Cortex of kidney (tissue), 1 donor: ENCODE measurements at places on chromosomes 2 and 18.

DNA sequence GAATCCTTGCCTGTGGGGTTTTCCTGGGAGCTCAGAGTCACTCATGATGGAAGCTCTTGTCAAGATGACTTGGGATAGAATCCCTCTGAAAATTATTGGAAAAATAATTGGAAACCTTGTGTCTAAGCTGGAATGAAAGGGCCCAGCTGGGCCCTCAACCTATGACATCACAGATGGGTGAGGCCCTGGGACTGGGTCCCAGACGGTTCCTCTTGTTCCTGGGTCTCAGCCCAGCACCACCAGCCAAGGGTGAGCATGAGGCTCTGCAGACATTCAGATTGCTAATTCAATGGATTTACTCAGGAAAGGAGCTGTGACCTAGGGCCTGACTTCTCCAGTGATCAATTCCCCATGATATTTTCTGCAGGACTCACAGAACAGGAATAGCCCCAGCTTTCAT lies 188.3 kb upstream of the MYT1L start:
- no peak for DNase-seq

DNA sequence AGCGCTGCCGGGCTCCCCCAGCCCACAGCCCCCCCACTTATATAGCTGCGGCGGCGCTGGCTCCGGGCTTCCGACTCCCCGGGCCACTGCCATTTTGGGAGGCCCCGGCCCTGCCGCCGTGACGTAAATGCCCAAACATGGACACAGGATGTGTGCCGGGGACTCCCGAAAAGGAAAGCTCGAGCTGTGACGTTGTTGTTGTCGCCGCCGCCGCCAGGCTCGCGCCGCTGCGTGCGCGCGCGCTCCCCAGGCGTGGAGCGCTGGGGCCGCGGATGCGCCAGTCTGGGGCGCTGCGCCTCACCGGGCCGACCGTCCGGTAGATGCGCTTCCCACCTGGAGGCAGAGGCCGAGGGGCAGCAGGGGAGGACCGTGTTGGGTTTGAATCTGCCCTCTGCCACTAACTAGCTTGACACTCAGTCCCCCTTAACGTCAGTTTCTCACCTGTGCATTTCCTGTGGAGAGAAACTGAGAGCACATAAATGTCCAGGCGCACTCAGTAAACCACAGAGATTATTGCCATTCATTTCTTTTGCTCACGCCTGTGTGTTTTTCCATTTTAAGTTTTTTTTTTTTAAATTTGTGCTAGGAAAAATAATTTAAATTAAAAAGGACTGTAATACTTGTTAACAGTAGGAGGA lies at the start of gene EGR4:
Gene EGR4 (minus strand): TSS at position 15 of the 638 bp plus-strand sequence. CDS start 231 bp downstream, outside the sequence.
- no peak for DNase-seq

DNA sequence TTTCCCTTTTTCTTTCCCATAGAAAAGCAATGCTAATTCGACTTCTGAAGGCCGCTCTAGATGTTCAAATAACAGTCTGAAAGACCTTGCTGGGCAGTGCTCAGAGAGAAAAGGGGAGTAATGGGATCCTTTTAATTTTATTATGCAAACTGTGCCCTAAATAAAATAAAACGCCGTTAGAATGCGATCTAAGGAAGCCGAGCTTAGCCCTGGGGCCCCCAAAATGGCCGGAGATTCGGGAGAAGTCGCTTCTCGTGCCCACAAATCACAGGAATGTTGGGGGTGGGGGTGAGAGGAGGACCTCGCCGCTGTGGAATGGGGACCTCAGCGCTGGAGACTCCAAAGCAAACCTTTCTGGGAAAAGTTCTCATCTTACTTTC lies 8.4 kb upstream of the POU3F3 start:
- no peak for DNase-seq

DNA sequence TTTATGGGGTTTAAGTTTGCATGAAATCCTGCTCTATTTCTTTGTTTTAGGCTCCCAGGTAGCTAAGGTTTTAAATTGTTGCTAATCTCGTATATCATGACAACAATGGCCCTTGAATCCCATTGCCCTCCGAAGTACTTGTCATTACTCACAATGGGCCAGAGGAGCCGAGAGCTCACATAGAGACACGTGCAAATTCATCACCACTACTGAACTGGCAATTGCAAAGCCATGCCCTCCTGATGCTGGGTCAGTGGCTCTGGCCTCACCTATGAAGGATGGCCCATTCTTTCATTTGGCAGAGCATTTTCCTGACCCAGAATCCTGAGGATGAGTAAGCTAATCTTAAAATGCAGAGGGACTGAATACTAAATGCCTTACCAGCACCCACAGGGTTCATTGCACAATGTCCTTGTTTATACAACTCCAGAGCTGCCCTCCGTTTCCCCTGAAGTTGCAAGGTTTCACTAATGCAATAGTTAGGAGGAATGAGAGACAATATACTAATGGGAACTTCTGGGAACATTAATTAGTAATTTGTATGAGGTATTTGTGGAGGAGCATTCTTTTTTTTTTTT lies 71.6 kb upstream of the GAREM1 start:
- no peak for DNase-seq

DNA sequence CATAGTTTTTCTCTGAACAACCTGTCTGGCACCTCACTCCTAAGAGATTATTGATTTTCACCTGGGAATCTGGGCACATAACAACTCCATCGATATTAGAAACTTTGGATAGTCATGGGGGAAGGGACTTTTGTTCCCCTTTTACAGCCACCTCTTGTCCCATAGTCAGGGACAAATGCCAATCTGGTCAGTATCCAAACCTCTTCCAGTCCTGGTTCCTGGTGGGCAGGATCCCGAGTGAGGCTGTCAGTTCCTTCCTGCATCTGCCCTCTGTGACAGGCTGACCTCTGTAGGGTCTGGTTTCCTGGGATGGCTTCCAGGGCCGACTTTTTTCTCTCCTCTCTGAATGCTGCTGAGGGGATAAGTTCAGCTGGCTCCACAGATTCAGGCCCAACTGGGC lies 11.0 kb downstream of the KIF5C start:
- DNase-seq = no peak
